ENCODE measurements at places on chromosomes 4 and X.

DNA sequence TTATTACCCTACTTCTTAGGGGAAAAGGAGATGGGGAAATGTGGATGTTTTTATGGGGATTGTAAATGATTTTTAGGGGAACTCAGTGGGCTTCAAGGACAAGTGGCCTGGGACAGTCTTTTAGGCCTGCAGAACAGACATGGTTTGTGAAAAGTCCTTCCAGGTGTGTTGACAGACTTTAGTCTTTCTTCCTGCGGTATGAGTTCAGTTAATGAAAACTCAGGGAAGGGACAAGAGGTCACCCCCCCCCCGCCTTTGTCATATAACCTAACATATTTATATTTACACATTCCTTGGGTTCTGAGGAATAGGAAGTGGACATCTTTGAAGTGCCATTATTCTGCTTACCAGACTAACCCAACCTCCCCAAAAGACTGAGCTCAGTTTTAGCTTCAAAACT lies 31.8 kb downstream of the METAP1 start:
- DNase-seq: no peak

- peak; percentile 11 for DNase-seq
Measured at GRCh38 chr4:62490635-62491034, 1290.5 kb downstream of the ADGRL3 start.

GRCh38 chr4:122500852-122501501 lies 44.5 kb upstream of the IL2 start:
- no peak for DNase-seq

GRCh38 chr4:36492590-36492989 lies 211.2 kb downstream of the DTHD1 start:
- DNase-seq: no peak

DNA sequence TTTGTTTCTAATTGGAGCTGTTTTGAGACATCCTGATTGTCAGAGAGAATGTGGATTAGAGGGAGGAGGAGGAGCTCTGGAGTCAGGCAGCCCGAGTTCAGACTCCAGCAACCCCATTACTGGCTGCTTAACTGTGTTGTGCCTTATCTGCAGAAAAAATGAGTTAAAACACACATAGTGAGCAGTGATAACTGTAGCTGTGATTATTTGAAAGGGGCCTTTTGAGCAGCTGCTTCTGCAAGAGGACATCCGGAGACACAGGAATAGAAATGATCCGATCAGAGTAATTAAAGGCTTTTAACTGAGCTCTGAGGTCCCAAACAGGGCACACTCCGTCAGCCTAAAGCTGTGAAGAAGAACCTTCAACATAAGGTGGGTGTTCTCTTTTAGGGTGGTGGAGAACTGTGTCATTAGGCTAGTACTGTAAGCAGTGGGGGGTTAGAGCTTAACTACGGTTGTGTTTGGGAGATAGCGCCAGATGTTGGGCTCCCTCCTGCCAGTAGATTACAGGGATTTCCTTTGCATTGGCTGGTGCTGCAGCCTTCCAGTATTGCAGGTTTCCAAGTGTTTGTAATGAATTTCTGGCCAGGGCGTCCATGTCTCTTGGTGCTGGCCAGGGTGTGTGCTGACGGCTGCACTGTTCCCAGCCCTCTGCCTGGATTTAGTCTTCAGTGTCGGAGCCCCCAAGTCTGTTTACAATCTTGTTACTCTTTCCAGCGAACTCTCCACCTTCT lies 24.3 kb downstream of the ADD1 start:
- no peak for DNase-seq

DNA sequence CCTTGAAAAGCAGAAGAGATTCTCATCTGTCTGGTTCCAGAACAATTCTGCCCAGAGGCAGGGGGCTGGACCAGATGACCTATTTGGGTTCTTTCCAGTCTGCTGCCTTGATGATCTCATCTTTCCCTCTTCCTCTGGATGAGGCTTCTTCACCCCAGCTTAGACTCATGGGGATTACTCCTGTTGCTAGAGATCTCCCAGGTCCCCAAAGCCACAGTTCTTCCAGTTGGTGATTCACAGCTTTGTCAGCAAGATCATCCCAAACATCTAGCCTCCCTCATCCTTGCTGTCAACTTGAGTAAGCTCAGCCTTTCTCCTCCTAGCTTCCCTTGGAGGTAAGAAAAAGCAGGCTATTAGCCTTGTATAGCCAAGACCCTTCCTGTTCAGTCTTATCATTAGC lies 64.2 kb upstream of the PJA1 start:
- DNase-seq: no peak

DNA sequence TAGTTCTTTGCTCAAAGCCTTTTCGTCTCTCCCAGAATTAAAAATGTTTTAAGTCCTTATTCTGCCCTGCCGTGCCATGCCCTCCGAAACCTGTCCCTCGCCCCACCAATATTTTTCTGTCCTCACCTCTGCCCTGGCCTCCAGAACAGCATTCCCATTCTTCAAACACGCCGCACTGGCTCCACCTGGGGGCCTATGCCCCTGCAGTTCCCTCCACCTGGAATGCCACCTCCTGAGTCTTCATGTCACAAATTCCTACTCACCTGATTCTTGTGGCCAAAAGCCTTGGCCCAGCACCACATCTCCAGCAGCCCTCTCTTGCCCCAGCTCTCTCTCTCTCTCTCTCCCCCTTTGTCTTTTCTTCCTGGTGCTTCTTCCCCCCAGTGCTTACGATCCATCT lies 91.6 kb downstream of the APBB2 start:
- no peak for DNase-seq

DNA sequence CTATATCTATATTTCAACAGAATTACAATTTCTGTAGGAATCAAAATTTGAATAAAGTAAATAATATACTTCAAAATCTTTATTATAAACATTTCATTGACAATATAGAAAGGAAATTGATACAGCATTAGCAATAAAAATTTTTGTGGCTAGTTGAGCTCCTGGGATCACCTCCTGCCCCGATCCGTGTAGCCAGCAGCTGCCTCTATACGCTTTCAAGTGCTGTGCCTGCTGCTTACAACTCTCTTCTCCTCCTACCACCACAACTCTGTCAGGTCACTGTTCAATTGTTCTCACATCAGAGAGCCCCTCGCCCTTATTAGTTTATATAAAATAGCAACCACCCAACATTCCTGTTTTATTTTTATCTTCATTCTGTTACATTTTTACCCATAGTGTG lies 27.6 kb downstream of the INPP4B start:
- DNase-seq: no peak

DNA sequence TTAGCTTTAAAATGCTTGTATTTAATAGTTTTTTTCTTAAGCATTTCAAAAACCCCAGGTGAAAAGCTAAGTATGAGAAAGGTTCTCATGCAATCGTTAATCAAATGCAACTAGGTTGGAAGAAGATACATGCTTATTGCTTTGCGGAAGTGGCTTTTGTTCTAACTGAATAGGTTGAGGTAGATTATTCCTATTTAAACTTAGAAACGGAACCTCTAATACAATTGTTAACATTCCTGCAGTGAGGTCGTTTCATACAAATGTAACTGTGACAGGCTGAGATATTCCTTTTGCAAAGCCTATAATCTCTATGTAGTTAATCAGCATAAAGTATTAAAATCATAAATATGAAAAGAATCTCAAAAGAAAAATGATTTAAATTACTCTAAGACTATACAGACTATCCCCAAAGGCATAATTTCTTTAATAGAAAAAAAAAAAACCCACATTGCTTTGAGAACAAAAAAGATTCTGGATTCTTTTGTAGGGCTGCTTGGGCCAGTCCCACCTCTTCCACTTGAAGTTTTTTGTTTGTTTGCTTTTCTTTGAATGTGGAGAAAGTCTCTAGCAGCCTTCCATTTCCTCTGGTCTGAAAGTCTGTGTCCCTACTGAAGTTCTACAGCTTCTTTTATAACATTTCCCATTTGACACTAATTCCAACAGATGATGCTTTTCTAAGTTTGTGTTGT lies 25.6 kb upstream of the SORBS2 start:
- DNase-seq: no peak

DNA sequence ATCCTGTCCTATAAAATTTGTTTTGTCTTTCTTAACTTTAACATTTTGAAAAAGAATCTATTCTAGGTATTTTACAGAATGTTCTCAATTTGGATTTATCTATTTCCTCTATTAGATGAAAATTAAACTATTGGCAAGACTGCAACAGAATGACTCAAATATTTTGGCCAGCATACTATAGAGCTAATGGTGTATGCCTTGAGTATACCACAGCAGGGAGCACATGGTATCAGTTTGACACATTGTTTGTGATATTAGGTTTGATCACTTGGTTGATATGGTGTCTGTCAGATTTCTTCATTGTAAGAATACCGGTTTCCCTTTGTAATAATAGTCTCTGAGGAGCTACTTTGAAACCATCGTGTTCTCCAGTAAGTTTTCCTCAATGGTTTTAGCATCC lies 87.8 kb upstream of the NPNT start:
- no peak for DNase-seq

DNA sequence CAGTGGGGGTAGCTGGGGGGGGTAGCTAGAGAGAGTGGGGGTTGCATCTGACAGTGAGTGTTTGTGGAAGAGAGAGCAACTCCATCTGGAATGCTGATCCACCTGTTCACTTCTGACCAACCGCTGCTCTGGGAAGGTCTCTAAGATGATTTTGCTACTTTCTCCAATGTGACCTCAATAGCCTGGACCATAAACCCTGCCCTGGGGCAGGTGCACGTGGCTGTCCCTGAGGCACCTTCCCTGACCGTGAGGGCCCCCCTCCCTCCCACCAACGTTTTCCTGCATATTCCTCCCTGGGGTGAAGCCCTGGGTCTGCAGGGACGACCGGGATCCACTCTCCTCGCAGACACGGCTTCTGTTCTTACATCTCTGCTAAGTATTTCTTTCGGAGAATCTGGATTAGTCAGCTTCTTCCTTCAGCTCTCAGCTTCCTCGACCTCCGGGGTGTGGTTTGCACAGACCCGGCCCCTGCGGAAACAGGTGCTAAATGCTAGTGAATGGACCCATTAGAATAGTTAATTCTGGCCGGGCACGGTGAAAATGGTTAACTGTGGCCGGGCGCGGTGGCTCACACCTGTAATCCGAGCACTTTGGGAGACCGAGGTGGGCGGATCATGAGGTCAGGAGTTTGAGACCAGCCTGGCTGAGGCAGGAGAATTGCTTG lies 21.4 kb upstream of the PLCXD1 start:
- no peak for DNase-seq

DNA sequence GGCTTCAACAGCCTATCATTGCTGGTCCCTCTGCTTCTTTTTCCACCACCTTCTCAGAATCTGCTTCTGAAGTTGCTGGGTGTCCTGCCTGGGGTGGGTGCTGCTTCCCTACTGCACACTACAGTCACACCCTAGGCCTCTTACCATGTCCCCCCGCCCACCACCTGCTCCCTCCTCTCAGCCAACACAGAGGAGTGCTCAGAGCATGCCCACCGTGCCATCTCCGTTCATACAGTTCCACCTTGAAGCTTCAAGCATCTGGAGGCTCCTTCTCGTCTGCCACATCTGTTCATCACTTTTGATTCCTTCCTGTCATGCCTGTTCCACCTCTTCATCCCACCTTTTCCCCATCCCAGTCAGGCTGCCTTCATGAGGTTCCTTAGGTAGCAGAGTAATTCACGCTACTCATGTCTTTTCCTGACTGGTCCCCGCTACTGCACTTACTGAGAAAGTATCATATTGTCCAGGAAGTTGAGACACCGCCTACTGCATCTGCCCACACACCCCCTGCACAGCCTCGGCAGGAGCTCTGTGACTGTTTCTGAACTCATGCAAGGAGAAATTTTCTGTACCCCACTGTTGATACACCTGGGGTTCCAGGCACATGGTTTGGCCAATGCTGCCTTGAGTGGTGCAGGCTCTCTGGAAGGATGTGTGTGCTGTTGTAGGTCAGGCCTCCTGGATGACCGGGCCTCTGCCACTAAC lies 39.5 kb downstream of the HADH start:
- DNase-seq: no peak

DNA sequence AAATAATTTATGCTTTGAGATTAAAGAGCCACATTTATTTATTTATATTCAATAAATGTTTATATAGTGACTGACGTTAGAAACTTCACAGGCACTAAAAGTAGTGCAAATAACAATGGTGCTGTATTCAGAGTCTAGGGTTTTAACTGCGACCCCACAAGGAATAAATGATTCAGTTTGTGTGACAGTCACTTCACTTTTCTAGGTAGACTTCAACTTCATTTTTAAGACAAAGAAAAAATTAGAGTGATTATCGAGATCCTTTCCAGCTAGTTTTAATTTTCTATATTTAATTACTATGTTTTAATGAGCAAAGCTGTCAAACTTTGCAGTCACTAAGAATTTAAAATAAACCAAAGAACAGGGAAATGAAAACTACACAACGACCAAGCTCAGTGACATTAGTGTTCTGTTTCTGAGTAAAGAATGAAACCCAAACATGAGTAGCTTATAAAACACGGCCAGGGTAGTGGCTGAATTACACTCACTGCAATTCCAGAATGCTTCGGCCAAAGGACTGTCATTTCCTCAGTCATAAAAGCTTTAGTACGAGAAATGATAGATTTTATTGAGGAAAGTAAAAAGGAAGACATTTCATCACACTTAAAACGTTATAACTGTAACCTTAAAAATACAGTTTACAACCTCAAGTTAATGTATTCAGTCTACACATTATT lies 38.6 kb downstream of the ADGRA3 start:
- DNase-seq: no peak

GRCh38 chr4:4709736-4710135 lies 149.7 kb upstream of the MSX1 start:
- no peak for DNase-seq

DNA sequence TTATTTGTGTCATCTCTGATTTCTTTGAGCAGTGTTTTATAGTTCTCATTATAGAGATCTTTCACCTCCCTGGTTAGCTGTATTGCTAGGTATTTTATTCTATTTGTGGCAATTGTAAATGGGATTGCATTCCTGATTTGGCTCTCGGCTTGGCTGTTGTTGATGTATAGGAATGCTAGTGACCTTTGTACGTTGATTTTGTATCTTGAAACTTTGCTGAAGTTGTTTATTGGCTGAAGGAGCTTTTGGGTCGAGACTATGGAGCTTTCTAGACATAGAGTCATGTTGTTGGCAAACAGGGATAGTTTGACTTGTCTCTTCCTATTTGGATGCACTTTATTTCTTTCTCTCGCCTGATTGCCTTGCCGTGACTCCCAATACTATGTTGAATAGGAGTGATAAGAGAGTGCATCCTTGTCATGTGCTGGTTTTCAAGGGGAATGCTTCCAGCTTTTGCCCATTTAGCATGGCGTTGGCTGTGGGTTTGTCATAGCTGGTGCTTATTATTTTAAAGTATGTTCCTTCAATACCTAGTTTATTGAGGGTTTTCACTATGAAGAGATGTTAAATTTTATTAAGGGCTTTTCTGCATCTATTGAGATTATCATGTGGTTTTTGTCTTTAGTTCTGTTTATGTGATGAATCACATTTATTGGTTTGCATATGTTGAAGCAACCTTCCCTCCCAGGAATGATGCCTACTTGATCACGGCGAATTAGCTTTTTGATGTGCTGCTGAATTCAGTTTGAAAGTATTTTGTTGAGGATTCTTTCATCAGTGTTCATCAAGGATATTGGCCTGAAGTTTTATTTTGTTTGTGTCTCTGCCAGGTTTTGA lies 72.7 kb upstream of the BOD1L1 start:
- no peak for DNase-seq

DNA sequence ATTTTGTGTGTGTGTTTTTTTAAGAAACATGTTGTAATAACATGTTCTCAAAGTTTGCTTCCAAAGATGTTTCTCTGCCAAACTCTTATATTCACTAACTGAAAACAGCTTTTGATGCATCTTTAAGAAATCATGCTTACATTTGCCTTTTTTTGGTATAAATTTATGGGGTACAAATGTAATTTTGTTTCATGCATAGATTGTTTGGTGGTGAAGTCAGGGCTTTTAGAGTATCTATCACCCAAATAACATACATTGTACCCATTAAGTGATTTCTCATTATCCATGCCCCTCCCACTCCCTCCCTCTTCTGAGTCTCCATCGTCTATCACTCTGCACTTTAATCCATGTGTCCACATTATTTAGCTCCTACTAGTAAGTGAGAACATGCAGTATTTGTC lies 30.8 kb downstream of the SPINK2 start:
- DNase-seq: no peak
